WTC11 (cell line): ENCODE measurements at places on chromosomes 3 and 15. TPM values are rescaled to one million over a fixed set of nuclear protein-coding genes. Genes with fewer than 3 reads are reported as not detected.

- H3K36me3 ChIP-seq = no peaks in the 10 kb centered on the region
- DNase-seq = no peak
- peaks cover 3% of the 10 kb centered on the region for H3K27me3 ChIP-seq
- no peak overlapping the region for H3K27ac ChIP-seq
- H3K4me1 ChIP-seq = peaks cover 24% of the 10 kb centered on the region
- no peak overlapping the region for H3K4me3 ChIP-seq
These were observed 69.8 kb upstream of the SPATA12 start for GRCh38 chr3:56990641-56991015.

DNA sequence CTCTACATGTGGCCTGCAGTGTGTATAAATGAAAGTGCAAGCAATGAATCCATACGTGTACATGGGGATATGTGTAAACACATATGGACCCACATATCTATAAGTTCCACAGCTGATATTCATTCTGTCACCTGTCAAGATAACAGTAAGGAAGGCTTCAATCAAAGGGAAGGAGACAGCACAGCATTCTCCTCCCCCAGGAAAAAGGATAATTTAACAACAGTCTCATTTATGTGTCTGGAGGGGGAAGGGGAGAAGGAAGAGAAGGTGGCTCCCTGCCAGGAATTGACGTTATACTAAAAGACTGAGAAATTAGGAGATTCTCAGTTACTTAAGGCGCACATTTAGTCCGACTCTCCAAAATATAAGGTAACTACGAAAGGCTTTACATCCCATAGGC is 345.9 kb downstream of the FOXP1 start:
- H3K36me3 ChIP-seq = peaks cover 3% of the 10 kb centered on the region; the same call in 1 of the 2 replicates
- no peak overlapping the region for H3K4me3 ChIP-seq
- no peak for DNase-seq
- H3K27me3 ChIP-seq = no peaks in the 10 kb centered on the region
- peaks cover 36% of the 10 kb centered on the region for H3K4me1 ChIP-seq

- H3K4me3 ChIP-seq = no peak overlapping the region
- no peak for DNase-seq
- no peaks in the 10 kb centered on the region for H3K36me3 ChIP-seq
- H3K27ac ChIP-seq = no peak overlapping the region
These were observed 33.5 kb downstream of the CLDN18 start for GRCh38 chr3:138043266-138044029.

- peak within 1 kb of the TSS; percentile 60 for H3K4me3 ChIP-seq
- peaks cover 27% of the 10 kb centered on the region for H3K27me3 ChIP-seq
- no peak within 1 kb of the TSS for H3K27ac ChIP-seq
- H3K36me3 ChIP-seq = no peaks in the 10 kb centered on the region
These were observed at the start of gene DNAJA4 for GRCh38 chr15:78264304-78265136. Gene DNAJA4, plus strand, starts transcription at chr15:78264562. Its CDS starts 202 bp downstream, at chr15:78264764.

- H3K36me3 ChIP-seq = peaks cover 23% of the 10 kb centered on the region; the same call in 1 of the 2 replicates
- DNase-seq = no peak
- peaks cover 31% of the 10 kb centered on the region for H3K4me1 ChIP-seq
- no peak overlapping the region for H3K4me3 ChIP-seq
These were observed 104.7 kb upstream of the SLC7A14 start for GRCh38 chr3:170690661-170690981.

GRCh38 chr3:9455596-9456131 is 58.2 kb downstream of the SETD5 start:
- DNase-seq = no peak
- H3K4me1 ChIP-seq = no peaks in the 10 kb centered on the region
- no peak overlapping the region for H3K27ac ChIP-seq

DNA sequence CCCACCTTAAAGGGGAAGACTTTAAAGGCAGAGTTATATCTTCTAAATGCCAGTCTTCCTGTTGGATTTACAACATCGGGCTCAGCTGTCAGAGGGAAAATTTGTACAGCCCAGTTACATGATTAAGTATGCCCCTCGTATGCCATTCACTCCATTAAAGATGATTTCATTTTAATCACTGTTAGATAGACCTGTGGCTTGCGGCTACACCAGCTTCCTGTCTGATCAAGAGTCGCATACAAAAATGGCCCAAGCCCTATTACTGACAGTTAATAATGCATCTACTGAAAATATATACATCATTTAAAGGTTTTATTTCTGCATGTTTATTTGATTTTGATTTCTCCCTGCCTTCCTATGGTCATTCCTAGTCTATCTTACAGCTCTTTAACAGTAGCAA is 7.1 kb downstream of the EIF4E3 start:
- H3K27ac ChIP-seq = no peak overlapping the region
- no peak for DNase-seq
- peaks cover 4% of the 10 kb centered on the region for H3K27me3 ChIP-seq
- no peak overlapping the region for H3K4me3 ChIP-seq
- H3K4me1 ChIP-seq = no peaks in the 10 kb centered on the region
- H3K36me3 ChIP-seq = no peaks in the 10 kb centered on the region

- peaks cover 33% of the 10 kb centered on the region for H3K4me1 ChIP-seq
- H3K27ac ChIP-seq = no peak overlapping the region
- no peak overlapping the region for H3K4me3 ChIP-seq
- no peaks in the 10 kb centered on the region for H3K36me3 ChIP-seq
These were observed 22.2 kb upstream of the IDH2 start for GRCh38 chr15:90124507-90124906.

DNA sequence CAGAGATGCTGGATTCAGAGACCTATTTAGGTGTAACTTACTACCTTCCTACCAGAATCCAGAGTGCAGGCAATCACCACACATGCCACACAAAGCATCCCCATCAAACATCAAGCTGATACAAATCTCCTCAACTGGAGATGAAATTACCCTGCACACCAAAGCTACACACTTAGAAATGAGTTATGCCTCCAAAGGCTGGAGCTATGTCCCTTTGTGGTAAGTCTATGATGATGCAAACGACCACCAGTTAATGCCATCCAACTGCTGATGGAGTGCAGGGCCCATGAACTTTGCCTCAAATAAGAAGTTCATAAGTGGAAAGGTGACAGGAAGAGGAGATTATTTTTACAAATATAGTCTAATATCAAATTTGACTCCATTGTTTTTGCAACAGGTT is 38.1 kb downstream of the PDZRN3 start:
- H3K27ac ChIP-seq = no peak overlapping the region
- H3K4me1 ChIP-seq = peaks cover 21% of the 10 kb centered on the region
- no peak overlapping the region for H3K4me3 ChIP-seq
- DNase-seq = no peak
- peaks cover 35% of the 10 kb centered on the region for H3K27me3 ChIP-seq
- H3K36me3 ChIP-seq = peaks cover 3% of the 10 kb centered on the region; the same call in 1 of the 2 replicates

DNA sequence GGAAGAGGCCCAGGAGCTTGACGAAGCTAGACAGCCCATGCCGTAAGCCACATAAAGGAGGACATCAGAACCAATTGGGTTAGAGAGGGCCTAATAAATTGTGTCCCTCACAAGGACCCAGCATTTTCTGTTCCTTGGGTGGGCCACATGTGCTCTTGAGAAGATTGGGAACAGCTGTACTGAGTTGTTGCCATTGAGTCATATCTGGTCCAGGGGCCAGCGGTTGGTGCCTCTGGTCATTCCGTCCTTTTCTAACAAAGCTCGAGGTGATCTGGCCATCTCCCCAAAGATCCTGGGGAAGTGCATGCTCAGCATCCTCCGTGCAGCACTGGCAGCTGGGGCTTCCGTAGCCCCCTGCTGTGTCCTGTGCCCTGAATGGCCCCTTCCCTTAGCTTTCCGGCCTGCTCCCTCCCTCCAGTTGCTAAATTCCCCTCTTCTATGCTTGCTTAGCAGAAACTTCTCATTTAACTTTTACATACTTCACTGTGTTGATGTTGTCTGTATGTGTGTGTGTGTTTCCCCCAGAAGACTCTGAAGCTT is 73.0 kb downstream of the EEFSEC start:
- no peak for DNase-seq
- no peaks in the 10 kb centered on the region for H3K27me3 ChIP-seq
- H3K27ac ChIP-seq = no peak overlapping the region
- peaks cover 28% of the 10 kb centered on the region for H3K36me3 ChIP-seq
- no peak overlapping the region for H3K4me3 ChIP-seq

DNA sequence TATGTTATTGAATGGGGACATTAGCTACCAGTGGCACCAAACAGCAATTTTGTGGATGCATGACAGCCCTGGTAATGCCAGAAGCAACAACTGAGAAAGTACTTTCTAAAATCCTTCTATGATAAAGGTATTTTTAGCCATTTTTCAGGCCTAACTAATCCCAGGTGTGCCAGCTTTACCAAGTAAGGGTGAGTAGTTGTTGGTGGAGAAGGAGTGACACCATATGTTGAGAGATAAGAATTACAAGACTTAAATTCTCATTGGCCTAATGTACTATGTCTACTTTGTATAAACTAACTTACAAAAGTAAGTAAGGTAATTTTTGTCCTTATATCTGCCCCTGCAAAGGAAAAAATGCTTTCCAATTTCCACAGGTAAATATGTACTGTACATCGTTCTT is 4.1 kb upstream of the COX17 start:
- no peak overlapping the region for H3K4me3 ChIP-seq
- peaks cover 6% of the 10 kb centered on the region for H3K36me3 ChIP-seq
- H3K27me3 ChIP-seq = peaks cover 4% of the 10 kb centered on the region; the same call in 1 of the 2 replicates
- DNase-seq = no peak
- peaks cover 18% of the 10 kb centered on the region for H3K4me1 ChIP-seq

GRCh38 chr3:186259612-186260383 is 102.2 kb downstream of the DGKG start:
- H3K27ac ChIP-seq = peak overlapping the region; percentile 32; the same call in 1 of the 2 replicates
- no peaks in the 10 kb centered on the region; the same call in 1 of the 2 replicates for H3K27me3 ChIP-seq
- DNase-seq = peak; percentile 91
- peak overlapping the region; percentile 41; the same call in 1 of the 2 replicates for H3K4me3 ChIP-seq
- no peaks in the 10 kb centered on the region for H3K36me3 ChIP-seq

GRCh38 chr3:190004656-190005055 is 116.0 kb downstream of the P3H2 start:
- H3K4me3 ChIP-seq = no peak overlapping the region
- no peak for DNase-seq
- no peaks in the 10 kb centered on the region for H3K27me3 ChIP-seq
- peaks cover 59% of the 10 kb centered on the region for H3K4me1 ChIP-seq
- no peaks in the 10 kb centered on the region for H3K36me3 ChIP-seq

GRCh38 chr3:106086038-106086437 is 217.2 kb upstream of the CBLB start:
- H3K27ac ChIP-seq = no peak overlapping the region
- peaks cover 3% of the 10 kb centered on the region; the same call in 1 of the 2 replicates for H3K4me1 ChIP-seq
- H3K27me3 ChIP-seq = no peaks in the 10 kb centered on the region
- H3K36me3 ChIP-seq = no peaks in the 10 kb centered on the region
- no peak overlapping the region for H3K4me3 ChIP-seq

- DNase-seq = no peak
- H3K27me3 ChIP-seq = peaks cover 30% of the 10 kb centered on the region
- no peak overlapping the region for H3K4me3 ChIP-seq
- no peaks in the 10 kb centered on the region for H3K36me3 ChIP-seq
- no peak overlapping the region for H3K27ac ChIP-seq
These were observed 7.2 kb downstream of the DNAJB8 start for GRCh38 chr3:128459461-128459820.

DNA sequence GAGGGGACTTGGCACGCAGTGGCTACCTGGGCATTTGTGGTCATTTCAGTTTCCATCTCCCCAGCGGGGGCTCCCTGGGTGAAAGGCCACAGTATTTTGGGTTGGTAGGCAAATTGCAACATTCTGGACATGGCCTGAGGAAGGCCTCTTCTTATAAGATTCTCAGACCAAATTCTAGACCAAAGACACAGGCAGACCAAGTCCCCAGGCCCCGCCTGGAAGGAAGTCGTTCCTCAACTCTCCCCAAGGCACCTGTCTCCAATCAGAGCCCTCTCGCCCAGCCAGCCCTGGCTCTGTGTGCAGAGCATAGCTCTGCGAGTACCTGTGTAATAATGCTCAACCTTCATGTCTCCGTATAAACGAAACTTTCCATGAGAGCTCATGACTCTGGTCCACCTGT is 53.1 kb downstream of the GRIP2 start:
- H3K27ac ChIP-seq = 0 out of 2 replicates have a peak overlapping the region, but pooled peaks have one; percentile 20
- H3K36me3 ChIP-seq = peaks cover 38% of the 10 kb centered on the region

GRCh38 chr3:109608574-109608973 is 271.2 kb upstream of the DPPA4 start:
- no peak for DNase-seq
- no peak overlapping the region for H3K4me3 ChIP-seq
- H3K27ac ChIP-seq = no peak overlapping the region
- no peaks in the 10 kb centered on the region for H3K4me1 ChIP-seq

DNA sequence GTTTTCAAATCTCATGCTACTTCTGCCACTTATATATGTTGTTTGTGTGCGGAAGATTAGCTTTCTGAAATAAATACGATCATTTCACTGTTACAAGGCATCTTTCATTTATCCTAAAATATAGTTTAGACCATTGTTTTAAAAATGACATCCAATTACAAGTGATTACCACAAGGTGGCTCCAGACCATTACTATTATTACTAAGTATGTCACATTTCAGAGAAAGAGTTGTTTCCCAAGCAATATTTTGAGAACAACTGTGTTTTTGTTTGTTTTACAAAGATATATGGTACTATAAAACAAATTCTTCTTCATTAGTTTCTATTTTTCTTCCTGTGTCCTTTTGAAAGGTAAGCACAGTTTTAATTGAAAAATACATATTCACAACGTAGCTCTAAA is 136.0 kb upstream of the RAP2B start:
- no peak overlapping the region for H3K27ac ChIP-seq
- no peaks in the 10 kb centered on the region for H3K27me3 ChIP-seq
- no peak overlapping the region for H3K4me3 ChIP-seq
- DNase-seq = no peak
- H3K4me1 ChIP-seq = no peaks in the 10 kb centered on the region

DNA sequence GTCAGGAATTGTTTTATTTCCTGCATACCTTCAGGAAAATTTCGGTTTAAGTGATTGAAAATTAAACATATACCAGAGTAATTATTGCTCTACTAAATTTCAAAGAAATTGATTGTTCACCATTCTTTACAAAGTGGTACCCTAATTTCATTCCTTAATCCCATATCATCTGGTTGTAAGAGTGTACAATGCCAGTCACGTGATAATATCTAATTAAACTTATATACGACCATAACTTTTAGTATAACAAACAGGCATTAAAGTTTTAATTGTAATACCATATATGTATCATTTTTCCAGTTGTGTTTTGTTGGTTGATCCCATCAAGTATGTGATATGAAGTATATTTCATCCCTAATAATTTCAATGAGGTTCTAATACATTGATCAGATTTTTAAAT is 74.8 kb upstream of the PLSCR5 start:
- DNase-seq = no peak
- no peak overlapping the region for H3K4me3 ChIP-seq
- no peak overlapping the region for H3K27ac ChIP-seq
- no peaks in the 10 kb centered on the region for H3K36me3 ChIP-seq
- 0 out of 2 replicates have a peak, but pooled peaks cover 3% of the 10 kb centered on the region for H3K4me1 ChIP-seq

DNA sequence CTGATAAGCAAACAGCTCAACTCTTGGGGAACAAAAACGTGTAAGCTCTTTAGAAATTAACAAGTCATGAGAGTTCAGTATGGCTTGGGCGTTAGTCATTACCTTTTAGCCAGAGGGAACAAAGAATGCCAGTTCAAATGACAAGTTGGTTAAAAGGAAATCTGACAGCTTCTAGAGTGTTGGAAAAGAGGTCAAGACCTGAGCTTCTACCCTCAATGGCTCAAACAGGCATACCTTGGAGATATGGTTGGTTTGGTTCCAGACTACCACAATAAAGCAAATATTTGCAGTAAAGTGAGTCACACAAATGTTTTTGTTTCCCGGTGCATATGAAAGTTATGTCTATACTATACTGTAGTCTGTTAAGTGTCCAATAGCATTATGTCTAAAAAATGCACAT is 136.1 kb downstream of the CACNA1D start:
- H3K4me1 ChIP-seq = no peaks in the 10 kb centered on the region
- H3K36me3 ChIP-seq = no peaks in the 10 kb centered on the region
- H3K27ac ChIP-seq = no peak overlapping the region
- no peaks in the 10 kb centered on the region for H3K27me3 ChIP-seq

Gene NRROS
- 3.1 to 5.1 TPM (median 4.9 TPM) in 3 replicates for total RNA-seq

Gene NFKBIZ
- total RNA-seq = 15.1 to 17.9 TPM (median 16.9 TPM) in 3 replicates

Gene COL6A5
- 0.02 to 0.05 TPM in 2 of 3 replicates, not detected in the other for total RNA-seq

Gene BNIP2
- 33.0 to 40.3 TPM (median 35.3 TPM) in 3 replicates for total RNA-seq

Gene SLC51A
- 6.9 to 8.4 TPM (median 7.6 TPM) in 3 replicates for total RNA-seq

Gene CORO2B
- 3.5 to 4.9 TPM (median 3.6 TPM) in 3 replicates for total RNA-seq

Gene ZNF860
- total RNA-seq = 6.4 to 6.7 TPM (median 6.5 TPM) in 3 replicates

Gene C3orf85
- total RNA-seq = not detected in 3 replicates

Gene TUSC7
- total RNA-seq = not detected in 3 replicates
